ENCODE measurements at places on chromosomes 7 and 10. TPM values are rescaled to one million over a fixed set of nuclear protein-coding genes. Genes with fewer than 3 reads are reported as not detected.

GRCh38 chr10:75679536-75679935 lies 248.1 kb downstream of the LRMDA start:
- no peak overlapping the region for H3K27ac ChIP-seq
- peaks cover 4% of the 10 kb centered on the region for H3K27me3 ChIP-seq
- H3K4me1 ChIP-seq = no peaks in the 10 kb centered on the region
- no peak overlapping the region for H3K4me3 ChIP-seq
- no peaks in the 10 kb centered on the region for H3K36me3 ChIP-seq

The DRGX gene
- total RNA-seq = not detected

The MALRD1 gene
- not detected for total RNA-seq

- H3K27ac ChIP-seq = no peak overlapping the region
- H3K4me1 ChIP-seq = peaks cover 11% of the 10 kb centered on the region
- H3K36me3 ChIP-seq = no peaks in the 10 kb centered on the region
- H3K4me3 ChIP-seq = no peak overlapping the region
Measured at GRCh38 chr7:18175801-18176450, 148.3 kb upstream of the PRPS1L1 start.

The SNCG gene
- not detected for total RNA-seq

All from activated CD4-positive, alpha-beta T cell treated with anti-CD3 and anti-CD28 coated beads for 36 hours (primary cell).